ENCODE measurements at places on chromosomes 1 and 21.

DNA sequence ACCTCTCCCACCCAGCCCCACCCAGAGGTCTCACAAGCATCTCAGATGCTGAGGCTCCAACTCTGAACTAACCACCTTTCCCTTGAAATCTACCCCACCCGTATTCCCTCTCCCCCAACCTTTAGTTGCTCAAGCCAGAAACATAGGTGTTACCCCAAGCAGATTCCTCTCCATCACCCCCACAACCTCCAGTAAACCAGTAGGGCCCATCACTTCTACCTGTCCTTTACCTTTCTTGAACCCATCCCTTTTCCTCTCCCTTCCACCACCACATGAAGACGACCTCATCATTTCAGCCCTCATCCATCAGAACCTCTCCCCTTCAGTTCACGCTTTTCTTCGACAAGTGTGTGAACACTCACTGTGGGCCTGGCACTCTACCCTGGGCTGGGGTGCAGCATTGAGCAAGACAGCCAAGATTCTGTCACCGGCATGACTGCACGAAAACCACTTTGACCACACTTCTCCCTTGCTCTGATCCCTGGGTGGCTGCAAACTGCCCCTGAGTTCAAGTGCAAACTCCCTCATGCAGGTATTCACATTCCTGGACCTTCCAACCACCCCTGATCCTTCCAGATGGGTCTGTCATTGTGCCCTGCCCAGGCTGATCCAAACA is 65.5 kb upstream of the LAPTM5 start:
- DNase-seq, result no peak

DNA sequence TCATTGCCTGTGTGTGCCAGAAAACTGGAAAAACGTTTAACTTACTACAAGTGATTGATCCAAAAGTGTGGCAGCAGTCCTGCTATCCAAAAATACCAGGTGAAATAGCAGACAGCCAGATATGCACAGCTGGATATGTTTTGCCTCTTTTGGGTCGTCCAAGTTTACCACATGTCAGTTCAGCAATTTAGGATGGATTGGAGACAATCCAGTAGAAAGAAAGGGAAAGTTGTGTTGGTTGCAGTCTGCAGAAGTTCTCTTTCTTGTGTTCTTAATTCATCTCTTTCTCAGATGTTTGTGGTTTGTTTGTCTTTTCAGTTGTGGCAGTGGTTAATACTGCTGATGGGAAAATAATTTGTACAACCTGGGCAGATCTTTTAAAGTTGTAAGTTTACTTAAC is 645.0 kb downstream of the PTPRC start:
- no peak for DNase-seq

DNA sequence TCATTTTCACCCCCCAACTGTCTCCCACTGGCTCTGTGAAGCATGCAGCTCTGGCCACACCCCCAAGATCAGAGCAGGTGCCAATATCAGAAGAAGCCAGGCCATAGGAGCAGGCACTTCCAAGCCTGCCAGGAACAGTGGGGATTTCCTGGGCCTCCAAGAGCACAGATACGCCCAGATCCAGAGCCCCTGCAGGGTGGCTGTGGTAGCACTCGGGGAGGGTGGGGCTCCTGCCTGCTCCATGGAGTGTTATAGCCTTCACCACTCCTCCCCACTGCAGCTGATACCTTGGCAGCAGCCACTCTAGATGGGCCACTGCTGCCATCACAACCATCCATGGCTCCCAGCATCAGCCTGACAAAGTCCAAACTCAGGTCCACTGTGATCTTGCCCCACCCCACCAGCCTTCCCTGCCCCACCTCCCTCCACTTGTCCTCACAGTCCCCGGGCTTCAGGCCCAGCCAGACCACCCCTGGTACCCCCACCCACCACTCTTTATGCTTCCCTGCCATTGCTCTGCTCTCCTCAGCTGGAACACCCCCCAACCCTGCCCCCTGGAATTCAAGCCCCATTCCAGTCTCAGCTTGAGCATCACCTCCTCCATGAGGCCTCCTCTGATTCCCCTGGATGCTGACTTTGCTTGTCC is 448.3 kb downstream of the MATN1 start:
- no peak for DNase-seq

- DNase-seq, result peak; percentile 4
Observed at GRCh38 chr21:18340387-18340942, 63.1 kb downstream of the TMPRSS15 start.

GRCh38 chr1:31576743-31577455 is 584 bp downstream of the TINAGL1 start:
- no peak for DNase-seq

DNA sequence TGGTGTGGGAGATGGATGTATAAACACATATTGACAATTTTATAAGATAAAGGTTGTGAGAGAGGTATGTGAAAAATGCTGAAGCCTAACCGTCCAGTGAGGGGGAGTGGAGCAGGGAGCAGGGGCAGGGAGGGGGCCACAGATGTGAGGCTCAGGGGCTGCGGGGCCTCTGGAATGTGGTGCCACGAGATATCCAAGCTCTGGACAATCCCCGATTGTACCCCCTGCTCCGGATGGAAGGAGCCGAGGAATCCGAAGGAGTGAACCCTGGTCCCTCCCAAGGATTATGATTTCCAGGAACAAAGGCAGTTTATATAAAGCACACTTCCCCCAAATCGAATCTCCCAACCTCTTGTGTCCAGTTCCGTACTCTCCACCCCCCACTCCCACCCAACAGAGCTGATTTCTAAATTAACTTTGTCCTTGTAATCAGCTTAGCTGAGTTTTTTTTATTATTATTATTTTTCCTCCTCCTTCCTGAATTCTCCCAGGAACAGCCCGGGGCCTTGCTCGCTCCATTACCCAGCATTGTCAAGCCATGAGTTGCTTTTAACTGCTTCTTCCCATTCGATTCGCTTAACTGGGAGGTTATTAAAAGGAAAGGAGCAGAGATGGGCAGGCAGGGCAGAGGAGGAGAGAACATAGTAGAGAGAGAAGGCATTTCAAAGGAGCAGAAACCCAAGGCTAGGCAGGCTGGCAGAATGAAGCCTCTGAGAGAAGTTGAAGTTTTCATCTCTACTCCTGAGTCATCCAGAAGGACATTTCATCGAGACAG is 9.4 kb downstream of the KIRREL1 start:
- no peak for DNase-seq

- DNase-seq, result no peak
Observed at GRCh38 chr1:180262628-180263488, 32.8 kb downstream of the LHX4 start.

- no peak for DNase-seq
Observed at GRCh38 chr1:184854496-184855140, 100.0 kb upstream of the EDEM3 start.

DNA sequence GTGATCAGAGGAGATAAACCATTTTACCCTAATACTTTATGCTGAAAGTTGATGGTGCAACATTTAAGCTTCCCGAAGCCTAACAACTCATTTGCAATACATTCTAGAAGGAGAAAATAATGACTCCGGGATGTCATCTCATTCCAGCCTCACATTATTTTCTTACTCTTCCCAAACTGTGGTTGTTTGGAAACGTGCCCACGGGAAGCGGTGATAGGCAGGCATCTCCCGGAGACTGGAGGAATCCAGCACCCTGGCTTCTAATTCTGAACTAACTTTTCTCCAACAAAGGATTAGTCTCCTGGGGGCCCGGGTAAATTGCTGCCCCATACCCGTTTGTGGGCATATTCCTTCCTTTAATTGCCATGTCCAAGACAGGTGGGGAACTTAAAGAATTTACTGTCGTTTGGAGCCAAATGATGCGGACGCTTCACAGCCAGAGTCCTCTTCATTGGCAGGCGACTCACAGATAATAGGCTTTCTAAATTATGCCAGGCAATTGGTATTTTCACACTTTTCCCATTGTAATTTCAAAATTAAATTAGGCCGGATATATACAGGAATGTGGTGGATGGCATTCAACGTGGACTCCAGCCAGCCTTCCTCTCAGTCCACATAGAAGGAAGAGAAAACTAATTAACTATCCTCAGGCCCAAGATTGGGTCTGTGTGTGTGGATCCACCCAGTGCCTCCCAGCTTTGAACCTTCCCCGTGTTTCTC is 278.1 kb downstream of the AJAP1 start:
- no peak for DNase-seq

DNA sequence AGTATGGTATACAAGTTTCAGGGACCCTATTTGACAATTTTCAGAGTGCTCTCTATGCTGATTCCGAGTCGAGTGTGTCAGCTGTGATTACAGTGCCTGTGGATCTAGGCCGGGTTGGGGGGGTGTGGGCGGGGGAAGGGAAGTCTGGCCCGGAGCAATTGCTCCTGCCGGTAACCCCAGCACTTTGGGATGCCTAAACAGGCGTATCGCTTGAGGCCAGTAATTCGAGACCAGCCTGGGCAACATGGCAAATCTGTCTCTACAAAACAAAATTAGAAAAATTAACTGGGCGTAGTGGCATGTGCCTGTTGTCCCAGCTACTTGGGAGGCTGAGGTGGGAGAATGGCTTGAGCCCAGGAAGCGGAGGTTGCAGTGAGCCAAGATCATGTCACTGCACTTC is 1.6 kb upstream of the IL10RB start:
- no peak for DNase-seq

GRCh38 chr1:53625049-53625448 is 113.9 kb downstream of the GLIS1 start:
- DNase-seq, result no peak

DNA sequence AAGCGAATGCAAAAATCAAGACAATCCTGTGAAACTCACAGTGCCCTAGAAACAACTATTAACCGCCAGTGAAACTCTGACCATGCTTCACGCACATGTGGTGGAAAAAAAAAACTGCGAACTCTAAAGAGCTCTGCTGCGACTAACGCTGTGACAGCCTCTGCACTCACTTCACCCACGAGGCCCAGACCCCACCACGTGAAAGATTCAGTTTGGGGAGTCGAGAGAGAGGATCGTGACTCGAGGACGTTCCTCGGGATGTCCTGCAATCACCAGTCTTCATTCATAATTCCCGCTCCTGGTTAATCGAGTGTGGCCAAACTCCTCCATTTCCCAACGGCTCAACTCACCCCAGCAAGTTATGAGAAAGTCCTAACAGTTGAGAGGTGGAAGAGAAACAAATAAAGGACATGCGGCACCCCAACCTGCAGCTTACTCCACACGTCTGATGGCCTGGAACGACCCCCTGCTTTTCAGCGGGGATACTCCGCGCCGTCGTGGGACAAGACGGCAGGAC is 1.1 kb downstream of the SERBP1 start:
- DNase-seq, result peak; percentile 18

DNA sequence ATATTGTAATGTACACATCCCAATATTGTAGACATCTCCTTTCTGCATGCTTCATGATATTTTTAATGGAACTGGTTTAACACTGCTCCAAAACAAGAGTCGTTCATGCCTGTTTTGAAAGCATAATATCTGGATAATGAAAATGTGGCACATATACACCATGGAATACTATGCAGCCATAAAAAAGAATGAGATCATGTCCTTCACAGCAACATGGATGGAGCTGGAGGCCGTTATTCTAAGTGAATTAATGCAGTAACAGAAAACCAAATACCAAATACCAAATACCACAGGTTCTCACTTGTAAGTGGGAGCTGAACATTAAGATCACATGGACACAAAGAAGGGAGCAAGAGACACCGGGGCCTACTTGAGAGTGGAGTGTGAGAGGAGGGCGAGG is 92.2 kb upstream of the C1orf105 start:
- no peak for DNase-seq

DNA sequence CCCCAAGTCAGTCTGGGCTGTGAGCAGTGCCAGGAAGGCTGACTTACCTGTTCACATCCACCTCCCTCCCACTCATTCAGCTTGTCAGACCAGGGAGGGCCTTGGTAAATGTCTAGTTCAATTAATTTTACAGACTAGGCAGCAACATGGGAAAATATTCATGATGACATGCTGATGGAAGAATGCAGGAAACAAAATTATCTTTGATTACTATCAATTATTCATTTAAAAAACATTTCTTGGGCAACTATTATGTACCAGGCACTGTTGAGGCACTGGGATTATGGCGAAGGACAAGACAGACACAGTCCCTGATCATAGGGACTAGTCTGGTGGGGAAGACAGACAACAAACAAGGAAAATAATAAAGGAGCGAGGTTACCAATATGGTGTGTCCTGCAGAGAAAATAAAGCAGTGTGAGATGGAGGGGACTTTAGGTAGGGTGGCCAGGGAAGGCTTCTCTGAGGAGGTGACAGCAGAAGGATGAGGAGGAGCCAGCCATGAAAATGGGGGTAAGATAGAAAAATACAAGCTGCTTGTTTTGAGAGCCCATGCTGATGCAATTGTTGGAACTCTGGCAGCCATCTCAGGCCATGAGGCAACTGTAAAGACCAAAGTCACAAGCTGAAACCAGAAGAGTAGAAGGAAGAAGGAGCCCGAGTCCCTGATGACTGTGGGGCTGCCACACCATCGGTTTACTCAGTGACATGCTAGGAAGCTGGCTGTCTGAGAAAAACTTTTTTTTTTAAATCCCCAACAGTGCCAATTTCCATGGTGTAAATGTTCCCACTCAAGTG is 14.0 kb downstream of the TRIM62 start:
- DNase-seq, result no peak

GRCh38 chr1:209882942-209883340 is 55.1 kb upstream of the SYT14 start:
- no peak for DNase-seq

GRCh38 chr1:190474650-190475211 is 2.9 kb downstream of the BRINP3 start:
- no peak for DNase-seq

- no peak for DNase-seq
Observed at GRCh38 chr1:156684227-156684782, 7.1 kb upstream of the NES start.

DNA sequence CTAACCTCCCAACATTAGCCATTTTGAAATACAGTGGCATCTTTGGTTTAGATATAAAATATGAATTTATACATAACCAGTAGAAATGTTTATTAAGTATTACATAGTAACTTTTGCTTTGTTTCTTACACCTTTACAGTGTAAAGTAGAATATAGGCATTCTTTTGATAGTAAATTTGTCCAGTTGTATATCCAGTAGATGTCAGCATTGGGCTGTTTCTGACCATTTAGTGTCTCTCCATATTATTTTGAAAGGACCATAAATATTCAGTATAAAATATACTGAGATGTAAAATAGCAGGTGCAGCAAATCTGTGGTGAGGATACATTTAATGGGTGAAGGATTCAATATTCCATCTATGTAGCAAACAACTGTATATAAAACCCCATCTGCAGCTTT is 115.8 kb upstream of the ZRANB2 start:
- peak; percentile 3 for DNase-seq

All from urothelium cell line (cell line).